A549 treated with DMSO at 1 μM for 4 hours (cell line): ENCODE measurements at places on chromosomes 4 and X. TPM values are rescaled to one million over a fixed set of nuclear protein-coding genes. Genes with fewer than 3 reads are reported as not detected.

CTAG1A gene
- total RNA-seq = not detected in 5 replicates

PDCL2 gene
- total RNA-seq = not detected in 5 replicates

PGRMC2 gene
- total RNA-seq = 71.3 to 104 TPM (median 87.7 TPM) in 5 replicates

MAGT1 gene
- 37.3 to 49.0 TPM (median 44.2 TPM) in 5 replicates for total RNA-seq

ENPP6 gene
- not detected in 5 replicates for total RNA-seq

FOXO4 gene
- 1.0 to 2.0 TPM (median 1.9 TPM) in 5 replicates for total RNA-seq

SMIM20 gene
- 24.8 to 29.1 TPM (median 27.1 TPM) in 5 replicates for total RNA-seq

WDR19 gene
- 7.6 to 10.7 TPM (median 8.7 TPM) in 5 replicates for total RNA-seq

DRD5 gene
- not detected in 5 replicates for total RNA-seq

ATP1B4 gene
- total RNA-seq = not detected in 5 replicates

FAM199X gene
- 14.1 to 23.9 TPM (median 20.4 TPM) in 5 replicates for total RNA-seq

FGD1 gene
- total RNA-seq = 5.8 to 9.9 TPM (median 7.7 TPM) in 5 replicates

PFKFB1 gene
- total RNA-seq = 0.06 to 0.11 TPM (median 0.09 TPM) in 3 of 5 replicates, not detected in the others

NUP62CL gene
- 14.0 to 18.1 TPM (median 16.5 TPM) in 5 replicates for total RNA-seq

TMPRSS11B gene
- 0.04 TPM in 1 of 5 replicates, not detected in the others for total RNA-seq

BEX1 gene
- not detected in 5 replicates for total RNA-seq

USP51 gene
- 0.36 to 0.81 TPM (median 0.69 TPM) in 5 replicates for total RNA-seq

RNF212 gene
- 1.9 to 2.8 TPM (median 2.7 TPM) in 5 replicates for total RNA-seq

RAB41 gene
- total RNA-seq = not detected in 5 replicates

CDKL2 gene
- total RNA-seq = 0.45 to 0.86 TPM (median 0.64 TPM) in 5 replicates

GRPR gene
- 0.05 to 0.07 TPM in 2 of 5 replicates, not detected in the others for total RNA-seq
